ENCODE measurements at places on chromosomes 11 and 22. TPM values are rescaled to one million over a fixed set of nuclear protein-coding genes. Genes with fewer than 3 reads are reported as not detected.

BACE1 gene
- 13.7 TPM for total RNA-seq

- no peak for DNase-seq
Observed at GRCh38 chr11:66901964-66902390, 45.1 kb downstream of the LRFN4 start.

GRCh38 chr11:13052130-13052571, 43.0 kb downstream of the RASSF10 start:
- DNase-seq: no peak

PLAAT4 gene
- 3.5 TPM for total RNA-seq

FAU gene
- 353 TPM for total RNA-seq

DNA sequence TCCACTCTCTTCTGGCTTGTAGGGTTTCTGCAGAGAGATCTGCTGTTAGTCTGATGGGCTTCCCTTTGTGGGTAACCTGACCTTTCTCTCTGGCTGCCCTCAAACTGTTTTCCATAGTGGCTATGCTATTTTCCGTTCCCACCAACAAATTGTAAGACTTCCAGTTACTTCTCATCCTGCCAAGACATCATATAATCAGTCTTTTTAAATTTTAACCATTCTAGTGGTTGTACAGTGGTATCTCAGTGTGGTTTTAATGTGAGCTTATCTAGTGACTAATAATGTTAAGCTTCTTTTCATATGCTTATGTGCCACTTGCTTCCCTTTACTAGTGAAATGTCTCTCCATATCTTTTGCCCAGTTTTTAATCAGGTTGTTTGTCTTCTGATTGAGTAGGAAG, 13.6 kb upstream of the TRIM29 start:
- no peak for DNase-seq

DNA sequence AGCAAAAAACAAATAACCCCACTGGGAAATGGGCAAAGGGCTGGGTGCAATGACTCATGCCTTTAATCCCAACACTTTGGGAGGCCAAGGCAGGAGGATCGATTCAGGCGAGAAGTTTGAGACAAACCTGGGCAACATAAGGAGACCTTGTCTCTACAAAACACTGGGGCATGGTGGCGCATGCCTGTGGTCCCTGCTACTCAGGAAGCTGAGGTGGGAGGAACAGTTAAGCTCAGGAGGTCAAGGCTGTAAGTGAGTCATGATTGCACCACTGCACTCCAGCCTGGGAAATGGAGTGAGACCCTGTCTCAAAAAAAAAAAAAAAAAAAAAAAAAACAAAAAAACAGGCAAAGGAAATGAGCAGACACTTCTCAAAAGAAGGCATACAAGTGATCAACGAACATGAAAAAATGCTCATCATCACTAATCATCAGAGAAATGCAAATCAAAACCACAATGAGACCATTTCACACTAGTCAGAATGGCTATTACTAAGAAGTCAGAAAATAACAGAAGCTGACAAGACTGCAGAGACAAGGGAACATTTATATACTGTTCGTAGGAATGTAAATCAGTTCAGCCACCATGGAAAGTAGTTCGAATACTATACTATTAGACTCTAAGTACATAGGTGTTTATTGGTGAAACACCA, 48.2 kb upstream of the SMCO4 start:
- no peak for DNase-seq

DNA sequence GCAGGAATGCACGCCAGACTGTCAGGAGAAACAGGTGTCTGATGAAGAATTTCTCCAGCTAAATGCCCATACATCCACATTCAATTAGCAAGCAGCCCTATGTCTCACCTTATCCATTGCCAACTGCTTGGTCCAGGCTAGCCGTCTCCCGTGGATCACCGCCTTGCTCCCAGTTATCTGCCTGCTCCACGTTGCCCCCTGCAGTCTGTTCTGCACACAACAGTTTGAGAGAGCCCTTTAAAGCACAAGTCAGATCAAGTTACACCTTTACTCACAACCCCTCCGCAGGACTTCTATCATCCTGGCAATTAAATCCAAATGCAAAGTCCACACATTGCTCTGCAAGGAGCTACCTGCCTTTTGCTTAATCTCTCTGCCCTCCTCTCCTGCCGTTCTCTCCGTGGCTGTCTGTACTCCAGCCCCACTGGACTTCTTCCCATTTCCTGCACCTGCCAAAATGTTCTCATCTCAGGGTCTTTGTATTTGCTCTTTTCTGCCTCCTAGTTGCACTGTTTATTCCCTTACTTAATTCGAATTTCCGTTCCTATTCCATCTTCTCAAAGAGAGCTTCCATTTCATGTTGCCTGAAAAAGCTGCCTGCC, 185.3 kb upstream of the LARGE1 start:
- no peak for DNase-seq

GRCh38 chr11:125343718-125344131, 152.3 kb downstream of the FEZ1 start:
- DNase-seq: no peak

GRCh38 chr11:27459191-27459590, 13.4 kb downstream of the LGR4 start:
- no peak for DNase-seq

DNA sequence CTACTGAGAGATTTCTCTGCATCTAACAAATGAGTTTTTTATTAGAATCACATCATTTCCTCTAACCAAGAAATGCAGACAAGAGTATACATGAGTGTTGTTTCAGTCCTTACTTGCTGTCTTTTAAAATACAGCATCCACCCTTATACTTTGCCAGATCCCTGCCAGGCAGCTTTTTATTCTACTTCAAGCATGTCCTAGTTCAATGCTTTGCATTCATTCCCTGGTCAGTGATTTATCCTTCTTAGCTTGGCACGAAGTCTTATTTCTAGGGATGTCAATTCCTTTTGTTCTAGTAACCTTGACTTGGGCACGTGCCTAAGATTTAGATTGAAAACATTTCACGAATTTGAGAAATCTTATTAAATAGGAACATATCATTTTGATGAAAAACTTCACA, 307.2 kb upstream of the MPPED2 start:
- DNase-seq: no peak

DNA sequence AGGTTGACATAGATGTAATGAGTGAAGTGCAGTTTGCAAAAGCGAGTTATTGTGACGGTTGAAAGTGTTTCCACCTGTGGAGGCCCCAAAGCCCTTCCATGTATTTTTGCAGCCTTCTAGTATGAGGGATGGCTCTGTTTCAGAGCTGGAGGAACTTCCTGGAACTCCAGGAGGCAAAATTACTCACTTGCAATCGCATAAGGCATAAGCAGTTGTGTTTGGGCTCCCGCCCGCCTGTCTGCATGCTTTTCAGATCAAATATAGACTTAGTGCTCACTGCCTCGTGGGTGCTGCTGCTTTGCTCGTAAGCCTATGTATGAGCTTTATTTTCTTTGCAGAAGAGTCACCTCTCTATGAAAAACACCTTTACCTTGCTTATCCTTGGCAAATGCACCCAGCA, 146.8 kb upstream of the LARGE1 start:
- DNase-seq: no peak

DNA sequence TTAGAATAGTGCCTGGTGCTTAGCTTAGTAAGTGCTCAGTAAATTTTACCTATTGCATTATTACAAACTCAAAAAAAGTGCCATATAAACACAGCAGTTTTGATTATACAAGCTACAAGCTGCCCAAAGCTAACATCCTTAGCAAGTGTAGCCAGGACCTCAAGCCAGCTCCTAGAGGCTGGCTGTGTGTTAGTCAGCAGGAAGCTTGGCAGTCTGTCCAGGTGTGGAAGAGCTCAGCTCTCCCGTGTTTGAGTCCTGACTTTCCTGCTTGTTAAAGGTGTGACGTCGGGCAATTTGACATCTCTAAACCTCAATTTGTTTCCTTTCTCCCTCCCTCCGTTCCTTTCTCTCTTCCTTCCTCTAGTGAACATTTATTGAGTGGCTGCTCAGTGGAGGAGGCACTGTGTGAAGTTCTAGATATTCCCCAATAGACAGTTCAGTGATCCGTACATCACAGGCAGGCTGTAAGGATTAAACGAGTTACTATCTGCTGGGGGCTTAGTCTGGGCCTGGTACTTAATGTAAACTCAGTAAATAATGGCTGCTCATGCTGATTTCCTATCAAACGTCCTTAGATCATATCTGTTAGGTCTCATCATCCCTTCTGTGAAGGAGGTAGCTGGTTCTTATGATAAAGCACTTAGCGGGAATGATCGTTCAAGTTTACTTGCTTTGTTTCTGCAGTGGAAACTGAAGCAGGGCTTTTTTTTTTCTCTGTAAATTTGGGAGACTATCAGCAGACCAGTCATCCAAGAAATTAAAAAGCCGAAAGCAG, 68.7 kb downstream of the PRR5L start:
- DNase-seq: no peak

TRPM5 gene
- total RNA-seq: under 0.01 TPM

KRTAP5-4 gene
- 0.79 TPM for total RNA-seq

All from skin of body (tissue), 3 donors.